ENCODE measurements at places on chromosomes 4 and X. TPM values are rescaled to one million over a fixed set of nuclear protein-coding genes. Genes with fewer than 3 reads are reported as not detected.

The HELT gene
- not detected for total RNA-seq

The MAGEE2 gene
- not detected for total RNA-seq

The SMR3B gene
- total RNA-seq: not detected

The MAOA gene
- total RNA-seq: 2.1 TPM

The CXCL8 gene
- 187 TPM for total RNA-seq

The MAGED4 gene
- total RNA-seq: 53.1 TPM

The PLXNA3 gene
- 29.4 TPM for total RNA-seq

The BCORL1 gene
- total RNA-seq: 1.5 TPM

The LONRF3 gene
- total RNA-seq: 0.28 TPM

The ZMAT1 gene
- 0.23 TPM for total RNA-seq

The CXXC4 gene
- 0.30 TPM for total RNA-seq

The CYTL1 gene
- 1.5 TPM for total RNA-seq

The PAGE1 gene
- total RNA-seq: not detected

The FMR1NB gene
- total RNA-seq: not detected

The POU3F4 gene
- total RNA-seq: not detected
